Hippocampal formation (tissue), 2 donors: ENCODE measurements at places on chromosomes 6 and 20.

DNA sequence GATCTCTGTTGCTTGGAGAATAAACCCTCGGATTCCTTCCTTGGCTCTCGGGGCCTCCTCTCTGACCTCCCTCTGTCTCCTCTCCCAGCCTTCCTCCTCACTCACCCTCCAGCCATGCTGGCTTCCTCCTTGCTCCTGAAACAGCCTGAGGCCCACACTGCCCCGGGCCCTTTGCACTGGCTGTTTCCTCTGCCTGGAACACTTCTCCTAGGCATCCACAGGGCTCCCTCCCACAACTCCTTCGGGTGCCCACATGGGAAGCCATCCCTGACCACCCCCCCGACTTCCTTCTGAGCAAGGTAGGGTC is 87.7 kb downstream of the CEBPB start:
- DNase-seq = no peak

DNA sequence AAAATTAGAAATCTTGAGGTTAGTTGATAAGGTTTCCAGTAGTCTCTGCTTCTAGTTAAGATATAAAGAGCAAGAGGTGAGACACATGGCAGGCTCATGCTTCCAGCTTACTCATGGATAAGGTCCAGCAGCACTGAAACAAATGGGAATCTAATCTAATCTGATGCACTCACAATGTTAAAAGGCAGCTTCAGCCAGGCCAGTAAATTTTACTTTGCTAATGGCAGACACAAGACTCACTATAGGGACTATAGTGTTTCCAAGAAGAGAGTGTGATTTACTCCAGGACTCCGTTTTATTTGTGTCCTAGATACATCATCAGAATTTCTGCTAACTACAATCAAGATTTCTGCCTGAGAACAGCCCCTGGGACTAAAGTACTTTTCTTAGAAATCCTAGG is 324.8 kb downstream of the SMOC2 start:
- no peak for DNase-seq

GRCh38 chr6:155778336-155778735 is 322.7 kb upstream of the NOX3 start:
- DNase-seq = no peak

GRCh38 chr6:3356824-3357420 is 98.2 kb downstream of the PSMG4 start:
- no peak for DNase-seq

GRCh38 chr6:107305391-107305790 is 154.0 kb downstream of the PDSS2 start:
- no peak for DNase-seq

DNA sequence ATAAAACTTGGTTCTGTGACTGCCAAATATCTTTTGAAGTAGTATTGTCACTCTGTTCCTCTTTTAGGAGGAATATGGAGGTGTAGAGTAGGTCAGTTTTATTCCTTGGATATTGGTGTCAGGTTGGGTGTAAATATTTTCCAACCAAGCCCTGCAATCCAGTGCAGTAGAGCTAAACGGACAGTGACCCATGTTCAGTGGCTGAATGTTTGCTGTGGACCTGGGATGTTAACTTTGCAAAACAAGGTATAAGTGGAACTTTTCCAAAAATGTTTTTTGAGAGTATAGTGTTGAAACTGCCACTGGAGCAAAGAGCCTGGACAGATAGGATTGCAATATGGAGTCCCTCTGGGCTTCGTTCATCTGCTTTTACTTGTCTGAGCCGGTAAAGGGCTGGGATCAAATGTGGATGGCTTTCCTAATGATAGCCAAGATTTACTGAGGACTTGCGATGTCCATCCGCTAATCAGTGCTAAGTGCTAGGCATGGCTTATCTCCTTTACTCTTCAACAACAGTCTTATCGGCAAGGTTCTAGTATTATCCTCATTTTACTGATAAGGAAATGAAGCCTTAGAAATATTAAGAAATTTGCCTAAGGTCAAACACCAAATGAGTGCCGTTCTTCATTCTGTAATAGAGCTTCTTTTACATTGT is 69.0 kb upstream of the BACH2 start:
- DNase-seq = no peak

GRCh38 chr6:20403766-20404640 is 2.3 kb downstream of the E2F3 start:
- no peak for DNase-seq

DNA sequence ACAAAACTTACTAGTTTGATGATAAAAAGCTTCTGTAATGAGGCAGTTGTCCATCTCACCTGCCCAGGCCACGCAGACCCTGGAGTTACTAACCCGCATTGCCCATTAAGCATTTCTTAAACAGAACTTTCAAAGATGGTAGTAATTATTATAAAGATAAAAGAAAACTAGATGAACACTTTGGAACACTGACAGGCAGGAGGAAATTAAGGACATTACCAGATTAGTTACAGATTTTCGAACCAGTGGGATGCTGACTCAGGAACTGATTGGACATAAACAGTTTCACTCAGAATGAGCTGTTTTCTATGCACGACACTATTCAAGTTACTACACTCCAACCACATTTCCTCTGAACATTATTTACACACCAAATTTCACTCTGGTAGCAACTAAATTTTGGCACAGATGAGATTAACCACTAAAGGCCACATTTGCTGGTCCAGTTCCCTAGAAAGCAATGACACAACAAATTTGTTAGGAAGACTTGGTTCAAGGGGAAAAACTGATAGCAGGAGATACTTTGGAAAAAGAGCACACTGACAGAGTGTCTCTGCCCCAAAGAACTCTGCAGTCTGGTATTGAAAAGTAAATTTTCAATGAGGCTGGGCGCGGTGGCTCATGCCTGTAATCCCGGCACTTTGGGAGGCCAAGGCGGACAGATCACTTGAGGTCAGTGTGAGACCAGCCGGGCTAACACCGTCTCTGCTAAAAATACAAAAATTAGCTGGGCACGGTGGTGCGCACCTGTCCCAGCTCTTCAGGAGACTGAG is 3.0 kb downstream of the ROMO1 start:
- no peak for DNase-seq

- no peak for DNase-seq
Measured at GRCh38 chr20:733861-734260, 34.4 kb downstream of the SLC52A3 start.

DNA sequence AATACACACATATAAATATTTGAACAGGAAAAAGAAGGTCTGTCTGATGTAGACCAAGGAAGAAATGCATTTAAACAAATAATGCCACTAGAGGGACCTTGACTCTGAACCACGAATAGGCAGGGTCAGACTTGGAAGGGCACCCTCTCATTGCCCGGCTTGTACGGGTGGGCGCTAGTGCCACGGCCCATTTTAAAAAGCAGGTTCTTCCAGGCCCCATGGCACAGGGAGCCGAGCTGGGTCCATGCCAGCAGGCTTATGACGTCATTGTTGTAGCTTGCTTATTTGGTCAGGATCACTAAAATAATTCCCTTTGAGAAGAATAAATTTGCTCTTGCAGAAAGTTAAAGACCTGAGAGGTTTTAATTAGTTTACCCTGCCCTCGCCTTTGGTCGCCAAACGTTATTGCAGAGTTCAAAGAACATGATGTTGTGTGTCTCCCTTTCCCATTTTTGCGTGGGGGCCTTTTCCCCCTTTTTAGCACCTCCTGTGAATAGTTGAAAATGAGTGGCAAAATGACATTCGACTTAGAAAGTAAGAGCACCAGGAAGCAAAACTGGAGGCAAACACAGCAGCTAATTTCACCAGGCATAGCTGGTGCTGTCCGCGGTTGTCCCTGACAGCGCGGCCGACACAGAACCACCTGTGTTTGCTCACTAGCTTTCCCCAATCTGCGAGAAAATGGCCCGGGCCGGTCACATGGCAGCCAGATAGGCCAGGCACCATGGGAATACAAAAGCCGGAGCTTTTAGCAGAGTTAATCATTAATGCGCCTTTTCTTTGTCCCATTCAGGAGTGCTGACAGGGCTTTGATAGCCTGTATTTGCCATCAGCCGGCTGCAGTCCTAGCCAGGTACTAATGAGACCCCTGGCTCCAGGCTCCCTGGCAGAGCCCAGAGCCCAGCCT is 93.8 kb downstream of the FOXA2 start:
- no peak for DNase-seq

DNA sequence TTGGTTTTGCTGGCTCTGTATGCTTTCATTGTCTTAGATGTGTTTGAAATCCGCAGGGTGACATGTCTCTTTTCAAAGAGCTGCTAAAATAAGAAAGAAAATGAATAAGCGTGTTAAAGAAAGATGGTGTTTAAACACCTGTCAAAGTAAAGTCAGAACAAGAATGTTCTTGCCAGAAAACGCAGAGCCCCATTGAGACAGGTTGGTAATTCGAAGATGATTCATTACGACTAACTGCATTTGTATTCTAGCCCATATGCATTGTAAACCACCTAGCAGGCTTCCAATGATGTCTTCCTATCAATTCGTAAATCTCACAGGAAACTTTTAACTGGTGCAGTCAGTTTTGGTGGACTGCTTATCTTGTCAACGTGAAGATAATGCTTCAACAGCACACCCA is 16.8 kb downstream of the PHACTR2 start:
- no peak for DNase-seq

DNA sequence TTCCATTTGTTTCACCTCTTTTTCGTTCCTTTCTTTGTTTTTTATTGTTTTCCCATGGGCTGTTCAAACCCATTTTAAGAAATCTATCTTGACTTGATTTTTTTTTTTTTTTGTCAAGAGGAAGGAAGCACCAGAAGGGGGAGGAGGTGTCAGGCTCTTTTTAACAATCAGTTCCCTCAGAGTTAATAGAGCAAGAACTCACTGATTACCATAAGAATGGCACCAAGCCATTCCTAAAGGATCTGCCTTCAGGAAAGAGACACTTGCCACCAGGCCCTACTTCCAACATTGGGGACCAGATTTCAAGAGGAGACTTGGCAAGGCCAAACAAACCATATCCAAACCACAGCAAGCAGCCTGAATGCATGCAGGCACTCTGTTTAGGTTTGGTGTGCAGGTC is 168.0 kb downstream of the OTOR start:
- DNase-seq = no peak

DNA sequence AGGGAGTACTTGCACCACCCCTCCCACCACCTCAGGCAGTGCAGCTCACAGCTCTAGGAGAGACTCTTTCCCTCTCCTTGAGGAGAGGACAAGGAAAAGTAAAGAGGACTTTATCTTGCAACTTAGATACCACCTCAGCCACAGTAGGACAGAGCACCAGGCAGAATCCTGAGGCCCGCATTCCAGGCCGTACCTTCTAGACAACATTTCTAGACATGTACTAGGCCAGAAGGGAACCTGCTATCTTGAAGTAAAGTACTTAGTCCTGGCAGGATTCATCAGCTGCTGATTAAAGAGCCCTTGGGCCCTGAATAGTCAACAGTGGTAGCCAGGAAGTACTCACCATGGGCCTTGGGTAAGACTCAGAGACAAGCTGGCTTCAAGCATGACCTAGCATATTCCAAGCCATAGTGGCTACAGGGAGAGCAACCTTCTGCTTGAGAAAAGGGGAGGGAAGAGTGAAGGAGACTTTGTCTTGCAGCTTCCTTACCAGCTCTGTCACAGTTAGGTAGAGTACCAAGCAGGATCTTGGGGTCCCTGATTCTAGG is 384.4 kb upstream of the RNF217 start:
- DNase-seq = no peak

DNA sequence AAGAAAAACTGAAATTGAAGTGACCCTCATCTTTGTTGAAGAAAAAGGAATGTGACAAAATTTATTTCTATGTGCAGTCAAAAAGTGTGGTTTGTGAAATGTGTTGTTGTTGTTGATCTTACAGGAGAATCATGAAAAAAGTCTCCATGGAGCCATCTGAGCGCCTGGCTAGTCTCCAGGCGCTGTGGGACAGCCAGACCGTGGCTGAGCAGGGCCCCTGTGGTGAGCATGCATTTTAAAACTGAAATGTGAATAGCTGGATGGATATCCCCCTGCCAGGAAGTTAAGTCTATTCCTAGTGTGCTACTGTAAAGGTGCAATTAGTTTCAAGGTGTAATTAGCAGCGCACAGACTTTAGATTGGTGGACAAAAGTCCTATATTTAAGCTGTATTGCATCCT is 170.6 kb downstream of the CARMIL1 start:
- DNase-seq = no peak

- DNase-seq = no peak
Measured at GRCh38 chr20:51660672-51661608, 107.2 kb downstream of the ATP9A start.

DNA sequence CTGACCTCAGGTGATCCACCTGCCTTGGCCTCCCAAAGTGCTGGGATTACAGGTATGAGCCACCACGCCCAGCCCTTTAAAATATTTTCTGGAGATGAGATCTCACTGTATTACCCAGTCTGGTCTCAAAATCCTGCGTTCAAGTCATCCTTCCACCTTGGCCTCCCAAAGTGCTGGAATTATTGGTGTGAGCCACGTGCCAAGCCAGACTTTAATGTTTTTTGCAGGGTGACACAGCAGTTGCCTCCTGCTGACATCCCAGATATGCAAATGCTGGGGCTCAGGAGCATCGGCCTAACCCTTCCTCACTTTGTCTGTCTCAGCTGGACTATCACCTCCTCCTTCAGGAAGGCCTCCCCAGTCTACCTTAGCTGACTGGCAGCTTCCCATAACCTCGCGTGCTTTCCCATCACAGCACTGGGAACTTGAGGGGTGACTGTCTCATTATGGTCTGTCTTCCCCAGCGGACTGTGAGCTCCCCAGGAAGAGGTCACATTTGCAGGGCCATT is 14.3 kb upstream of the ID1 start:
- DNase-seq = no peak

- DNase-seq = no peak
Measured at GRCh38 chr6:129120856-129121638, 238.1 kb downstream of the LAMA2 start.

DNA sequence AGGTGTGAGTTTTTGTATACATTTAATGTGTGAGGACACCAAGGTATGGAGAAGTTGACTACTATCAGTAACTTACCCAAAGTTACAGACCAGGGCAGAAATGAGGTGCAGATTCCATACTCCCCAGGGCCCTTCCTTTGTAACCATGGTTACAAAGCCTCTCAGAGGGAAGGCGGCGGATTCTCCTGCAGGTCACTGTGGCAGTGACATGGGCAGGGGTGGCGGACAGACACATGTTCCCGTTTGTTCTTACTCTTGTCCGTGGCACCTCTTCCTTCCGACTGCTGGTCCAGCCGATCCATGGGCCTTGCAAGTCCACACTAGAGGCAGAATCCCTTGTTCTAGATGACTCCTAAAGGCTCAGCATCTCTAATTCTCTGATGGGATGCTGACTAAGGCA is 43.0 kb downstream of the PDYN start:
- no peak for DNase-seq

DNA sequence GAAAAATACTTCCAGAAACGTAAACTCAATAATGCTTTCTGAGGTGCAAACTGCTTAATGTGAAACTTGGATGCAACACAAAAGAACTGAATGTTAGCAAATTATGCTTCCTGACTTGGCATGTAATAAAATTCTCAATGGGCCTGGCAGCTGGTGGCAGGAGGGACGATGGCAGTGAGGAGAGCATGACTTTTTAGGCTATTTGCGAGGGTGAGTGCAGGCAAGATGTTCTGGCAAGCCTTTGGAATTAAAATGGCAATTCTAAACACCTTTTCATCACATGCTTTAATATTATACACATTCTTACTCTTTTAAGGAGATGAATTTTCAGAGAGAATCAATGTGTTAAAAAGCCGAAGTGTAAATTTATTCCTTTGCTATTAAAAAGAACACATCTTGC is 224.8 kb upstream of the CDH4 start:
- DNase-seq = no peak
